Kidney (tissue), 22 donors: ENCODE measurements at places on chromosomes 3 and 15. TPM values are rescaled to one million over a fixed set of nuclear protein-coding genes. Genes with fewer than 3 reads are reported as not detected.
A peak's percentile ranks its signal among the peaks of the same experiment; 100 is the strongest.

DNA sequence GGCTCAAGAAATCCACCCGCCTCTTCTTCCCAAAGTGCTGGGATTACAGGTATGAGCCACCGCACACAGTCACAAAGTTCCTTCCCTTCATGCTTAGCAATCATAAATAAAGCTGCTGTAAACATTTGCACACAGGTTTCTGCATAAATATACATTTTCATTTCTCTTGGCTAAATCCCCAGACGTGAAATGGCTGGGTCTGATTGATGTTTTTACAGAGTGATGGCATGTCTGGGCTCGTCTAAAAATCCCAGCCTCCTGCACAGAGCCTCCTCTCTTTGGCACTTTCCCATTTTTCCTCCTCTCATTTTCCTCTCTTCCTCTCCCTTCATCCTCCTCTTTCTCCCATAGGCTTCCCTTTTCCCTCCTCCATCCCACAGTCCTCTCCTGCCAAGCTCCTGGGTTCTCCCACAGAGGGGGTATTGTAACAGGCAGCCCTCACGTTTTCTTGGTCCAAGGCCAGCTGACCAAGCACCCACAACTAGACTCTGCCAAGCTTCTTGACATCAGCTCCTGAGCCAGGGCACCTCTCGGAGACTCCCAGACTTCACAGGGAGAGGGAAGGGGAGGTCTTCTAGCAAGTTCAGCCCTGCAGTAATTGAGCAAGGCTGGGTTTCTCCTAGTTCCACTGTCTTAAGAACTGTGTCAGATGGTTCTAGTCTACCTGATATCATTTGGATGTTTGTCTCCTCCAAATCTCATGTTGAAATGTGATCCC, 10.5 kb upstream of the PLA2G4E start:
- no peaks in the 10 kb centered on the region for H3K4me1 ChIP-seq
- DNase-seq = no peak
- no peak overlapping the region for H3K4me3 ChIP-seq
- no peaks in the 10 kb centered on the region for H3K36me3 ChIP-seq
- H3K27me3 ChIP-seq = no peaks in the 10 kb centered on the region

DNA sequence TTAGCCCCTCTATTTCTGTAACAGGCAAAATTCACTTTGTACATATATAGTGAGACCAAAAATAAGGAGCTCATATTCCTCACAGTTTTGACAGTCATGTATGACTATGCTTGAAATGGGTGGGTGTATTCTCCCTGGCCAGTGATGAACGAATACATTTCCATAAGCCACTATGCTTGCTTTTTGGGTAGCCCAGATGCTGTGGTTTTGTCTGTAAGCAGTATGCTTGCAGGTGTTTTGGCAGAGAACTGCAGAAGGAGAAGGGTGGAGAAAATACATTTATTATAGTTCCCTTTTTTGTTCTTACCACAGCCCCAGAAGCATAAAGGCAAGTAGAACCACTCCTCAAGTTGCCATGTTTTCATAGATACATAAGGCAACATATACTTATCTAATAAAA, 131.2 kb downstream of the RBMS3 start:
- H3K4me1 ChIP-seq = no peaks in the 10 kb centered on the region
- no peak overlapping the region for H3K4me3 ChIP-seq
- no peaks in the 10 kb centered on the region for H3K36me3 ChIP-seq
- no peak for DNase-seq
- no peak overlapping the region for H3K27ac ChIP-seq
- H3K27me3 ChIP-seq = no peaks in the 10 kb centered on the region

GRCh38 chr15:91652610-91653207, 200.8 kb upstream of the SLCO3A1 start:
- H3K27me3 ChIP-seq = no peaks in the 10 kb centered on the region
- H3K36me3 ChIP-seq = no peaks in the 10 kb centered on the region
- no peak for DNase-seq

- no peak overlapping the region for H3K27ac ChIP-seq
- DNase-seq = no peak
- no peak overlapping the region for H3K4me3 ChIP-seq
- H3K27me3 ChIP-seq = no peaks in the 10 kb centered on the region
- peaks cover 34% of the 10 kb centered on the region for H3K4me1 ChIP-seq
These were observed 3.7 kb downstream of the TRAK1 start for GRCh38 chr3:42094691-42095391.

DNA sequence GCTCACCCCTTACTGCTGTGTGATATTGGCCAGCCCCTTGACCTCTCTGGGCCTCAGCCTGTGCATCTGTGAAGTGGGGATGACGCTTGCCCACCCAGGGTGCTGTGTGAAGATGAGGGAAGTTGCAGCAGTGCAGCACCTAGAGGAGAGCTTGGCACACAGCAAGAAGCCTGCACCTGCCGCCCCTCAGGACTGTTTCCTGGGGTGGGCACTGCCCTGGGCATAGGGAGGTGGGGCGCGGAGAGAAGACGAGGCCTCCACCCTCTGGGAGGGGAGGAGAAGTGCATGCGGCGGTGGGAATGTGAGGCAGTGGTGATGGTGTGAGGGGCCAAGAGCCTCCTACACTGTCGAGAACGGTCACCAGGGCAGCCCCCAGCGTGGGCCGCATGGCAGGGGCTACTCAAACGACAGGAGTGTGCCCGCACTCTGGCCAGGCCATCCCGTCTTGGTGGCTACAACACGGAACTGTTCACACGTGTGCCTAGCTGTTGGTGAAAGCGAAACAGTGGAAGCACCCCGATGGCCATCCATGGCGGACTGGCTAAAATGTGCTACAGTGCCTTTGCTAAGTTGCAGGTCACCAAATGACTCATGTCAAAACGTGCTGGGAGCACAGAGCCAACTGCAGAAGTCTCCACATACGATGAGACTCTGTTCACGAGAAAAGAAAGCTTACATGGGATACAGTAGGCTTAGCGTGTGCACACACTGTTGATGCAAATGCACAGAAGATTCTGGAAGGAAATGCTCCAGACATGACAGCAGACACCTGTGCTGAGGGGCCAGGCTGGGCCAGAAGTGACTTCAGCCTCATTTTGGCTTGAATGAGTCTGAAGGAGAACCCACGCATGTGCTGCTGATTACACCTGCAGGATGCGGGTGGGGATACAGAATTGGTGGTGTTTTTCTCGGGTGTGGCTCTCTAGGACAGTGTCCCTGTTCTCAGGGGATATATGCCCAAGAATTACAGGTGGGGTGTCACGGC, 40.4 kb upstream of the IQSEC1 start:
- peak; percentile 32 for DNase-seq
- no peak overlapping the region for H3K27ac ChIP-seq
- H3K4me1 ChIP-seq = peaks cover 6% of the 10 kb centered on the region
- no peaks in the 10 kb centered on the region for H3K36me3 ChIP-seq
- no peaks in the 10 kb centered on the region for H3K27me3 ChIP-seq
- no peak overlapping the region for H3K4me3 ChIP-seq

DNA sequence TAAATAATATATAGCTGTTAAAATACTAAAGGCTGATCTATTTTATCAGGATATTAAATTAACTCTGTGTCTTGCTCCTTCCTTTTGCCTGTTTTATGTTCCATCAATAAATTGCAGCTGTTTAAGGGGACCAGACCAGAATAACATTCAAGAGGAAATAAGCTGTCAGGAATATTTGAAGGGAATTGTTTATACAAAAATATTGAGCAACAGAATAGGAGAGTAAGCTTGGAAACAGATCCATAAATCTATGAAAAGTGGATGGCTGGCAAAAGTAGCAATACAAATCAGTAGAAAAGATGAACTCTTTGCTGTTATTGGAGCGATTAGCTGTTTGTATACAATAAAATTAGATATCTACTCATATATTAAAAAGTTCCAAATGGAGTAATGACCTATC, 36.2 kb upstream of the PLSCR2 start:
- no peaks in the 10 kb centered on the region for H3K27me3 ChIP-seq
- H3K36me3 ChIP-seq = no peaks in the 10 kb centered on the region
- H3K4me1 ChIP-seq = peaks cover 3% of the 10 kb centered on the region
- no peak overlapping the region for H3K27ac ChIP-seq

GRCh38 chr3:171064461-171064860, 37.9 kb upstream of the SLC2A2 start:
- no peak overlapping the region for H3K4me3 ChIP-seq
- H3K36me3 ChIP-seq = no peaks in the 10 kb centered on the region
- no peaks in the 10 kb centered on the region for H3K4me1 ChIP-seq
- H3K27ac ChIP-seq = no peak overlapping the region
- no peaks in the 10 kb centered on the region for H3K27me3 ChIP-seq

DNA sequence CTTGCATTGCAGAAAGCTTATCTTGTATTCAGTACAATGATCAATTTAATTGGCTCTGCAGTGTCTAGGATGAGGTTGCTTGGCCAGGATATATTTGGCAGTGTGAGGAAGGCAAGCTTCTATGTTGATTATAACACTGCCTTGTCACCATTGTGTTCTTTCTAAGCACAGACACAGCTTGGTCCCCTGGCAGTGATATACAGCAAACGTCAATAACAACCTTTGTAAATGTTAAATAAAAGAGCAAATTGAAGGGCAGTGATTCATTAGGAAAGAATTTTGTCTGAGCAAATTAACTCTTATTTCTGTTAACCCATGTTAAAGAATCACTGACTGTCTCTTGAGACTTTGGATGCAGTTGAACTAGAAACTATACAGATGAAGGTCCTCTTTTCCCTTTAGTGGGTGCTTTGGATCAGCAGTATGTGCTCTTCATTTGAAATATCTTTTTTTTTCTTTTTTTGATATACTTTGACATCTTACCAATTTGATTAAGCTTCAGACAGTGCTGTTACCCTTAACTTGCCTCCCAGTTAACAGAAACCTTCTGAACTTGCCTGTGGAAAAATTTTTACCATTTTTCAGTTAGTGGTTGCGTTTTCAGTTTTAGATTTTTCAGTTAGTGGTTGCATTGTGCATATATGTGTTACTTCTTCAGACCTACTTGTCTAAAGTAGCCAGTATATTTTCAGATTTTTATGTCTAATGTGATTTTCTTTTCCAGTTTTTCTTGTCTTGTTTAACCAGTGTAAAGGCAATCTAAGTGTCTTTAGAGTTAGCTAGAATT, 199.8 kb downstream of the TCF12 start:
- DNase-seq = no peak
- no peaks in the 10 kb centered on the region for H3K36me3 ChIP-seq
- no peaks in the 10 kb centered on the region for H3K4me1 ChIP-seq
- no peak overlapping the region for H3K27ac ChIP-seq
- H3K27me3 ChIP-seq = no peaks in the 10 kb centered on the region
- no peak overlapping the region for H3K4me3 ChIP-seq

DNA sequence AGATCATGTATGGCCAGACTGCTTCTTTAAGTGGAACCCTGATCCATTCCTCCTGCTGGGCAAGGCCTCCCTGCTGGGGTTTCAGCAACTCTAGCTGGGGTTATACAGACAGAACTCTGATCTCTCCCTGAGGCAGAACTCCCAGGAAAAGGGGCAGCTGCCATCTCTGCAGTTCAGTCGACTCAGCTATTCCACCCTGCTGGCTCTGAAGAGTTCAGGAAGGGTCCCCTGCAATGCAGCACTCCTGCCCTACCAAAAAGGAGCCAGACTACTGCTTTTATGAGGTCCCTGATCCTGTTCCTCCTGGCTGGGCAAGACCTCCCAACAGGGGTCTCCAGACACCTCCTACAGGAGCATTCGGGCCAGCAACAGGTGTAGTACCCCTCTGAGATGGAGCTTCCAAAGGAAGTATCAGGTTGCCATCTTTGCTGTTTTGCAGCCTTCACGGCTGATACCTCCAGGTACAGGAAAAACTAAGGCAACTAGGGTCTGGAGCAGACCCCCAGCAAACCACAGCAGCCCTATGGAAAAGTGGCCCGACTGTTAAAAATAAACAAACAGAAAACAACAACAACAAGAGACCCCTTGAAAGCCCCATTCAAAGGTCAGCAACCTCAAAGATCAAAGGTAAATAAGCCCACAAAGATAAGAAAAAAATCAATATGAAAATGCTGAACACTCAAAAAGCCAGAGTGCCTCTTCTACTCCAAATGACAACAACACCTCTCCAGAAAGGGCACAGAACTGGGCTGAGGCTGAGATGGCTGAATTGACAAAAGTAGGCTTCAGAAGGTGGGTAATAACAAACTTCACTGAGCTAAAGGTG, 14.2 kb upstream of the CP start:
- no peaks in the 10 kb centered on the region for H3K36me3 ChIP-seq
- H3K27ac ChIP-seq = no peak overlapping the region
- no peak for DNase-seq
- no peaks in the 10 kb centered on the region for H3K4me1 ChIP-seq

DNA sequence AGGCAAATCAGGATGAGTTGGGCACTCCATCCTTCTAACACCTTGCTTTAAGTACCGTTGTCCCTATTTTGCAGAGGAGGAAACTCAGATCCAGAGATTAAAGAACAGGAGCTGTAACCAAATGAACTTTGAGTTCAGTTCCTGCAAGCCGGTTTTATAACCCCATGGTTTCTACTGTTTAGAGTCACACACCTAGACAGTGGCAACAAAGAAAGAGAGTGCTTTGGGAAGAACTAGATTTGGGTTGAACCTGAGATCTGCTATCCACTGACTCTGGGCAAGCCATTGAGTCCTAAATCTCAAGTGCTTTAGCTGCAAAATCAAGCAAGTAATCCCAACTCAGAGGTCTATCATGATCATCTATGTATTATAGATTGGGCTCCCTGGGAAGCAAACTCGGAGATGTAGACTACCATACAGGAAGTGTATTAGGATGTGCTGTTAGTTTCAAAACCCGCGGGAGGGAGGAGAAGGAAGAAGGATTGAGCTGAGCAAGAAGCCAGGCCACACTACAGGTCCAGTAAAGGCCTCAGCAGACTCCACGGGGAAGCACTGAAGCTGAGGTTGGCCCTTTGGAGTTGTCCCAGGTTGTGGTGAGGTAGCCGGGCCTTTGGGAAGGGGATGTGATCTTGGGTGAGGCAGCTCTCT, 42.2 kb downstream of the SRGAP3 start:
- H3K27me3 ChIP-seq = no peaks in the 10 kb centered on the region
- no peaks in the 10 kb centered on the region for H3K4me1 ChIP-seq
- H3K27ac ChIP-seq = no peak overlapping the region
- no peak for DNase-seq
- H3K36me3 ChIP-seq = no peaks in the 10 kb centered on the region
- no peak overlapping the region for H3K4me3 ChIP-seq

DNA sequence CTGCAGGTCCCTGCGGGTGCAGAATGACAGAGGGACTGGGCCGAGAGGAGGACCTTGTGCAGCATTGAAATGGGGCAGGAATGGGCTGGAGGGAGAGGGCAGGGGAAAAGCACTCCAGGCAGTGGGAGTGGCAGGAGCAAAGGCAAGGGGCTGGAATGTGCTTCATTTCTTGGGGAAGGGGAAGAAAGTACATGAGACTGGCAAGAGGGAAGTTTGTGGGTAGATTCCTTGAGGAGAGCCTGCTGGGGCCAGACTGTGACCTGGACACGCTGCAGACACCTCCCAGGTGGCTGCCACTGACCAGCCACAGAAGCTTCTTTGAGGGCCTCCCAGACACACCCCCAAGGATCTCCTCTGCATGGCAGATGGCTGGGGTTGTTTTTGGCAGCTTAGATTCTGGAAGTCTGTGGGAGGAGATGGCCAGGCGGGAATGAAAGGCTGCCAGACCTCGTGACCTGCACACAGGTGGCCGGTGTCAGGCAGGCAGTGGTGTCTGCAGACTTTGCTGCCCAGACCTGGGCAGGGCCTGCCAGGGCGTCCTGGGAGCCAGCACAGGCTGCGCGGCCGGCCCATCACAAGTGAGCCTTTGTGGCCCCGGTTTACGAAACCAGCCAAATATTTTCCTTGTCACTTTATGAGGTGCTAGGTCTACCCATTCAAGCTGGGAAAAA, 53.1 kb downstream of the SPSB4 start:
- no peak overlapping the region for H3K4me3 ChIP-seq
- H3K36me3 ChIP-seq = no peaks in the 10 kb centered on the region
- peak; percentile 75 for DNase-seq

The FANCD2OS gene
- not detected for total RNA-seq

The FEZF2 gene
- not detected for total RNA-seq

The RBP2 gene
- not detected for total RNA-seq

The CLEC3B gene
- total RNA-seq = 45.3 TPM

The P2RY1 gene
- 2.2 TPM for total RNA-seq

The STRC gene
- 0.19 TPM for total RNA-seq
